SK-N-MC (cell line): ENCODE measurements at places on chromosomes 16 and 17.

- no peak for DNase-seq
Measured at GRCh38 chr16:8677481-8677880, 3.1 kb downstream of the ABAT start.

GRCh38 chr17:63483038-63483437, 6.2 kb downstream of the ACE start:
- no peak for DNase-seq

DNA sequence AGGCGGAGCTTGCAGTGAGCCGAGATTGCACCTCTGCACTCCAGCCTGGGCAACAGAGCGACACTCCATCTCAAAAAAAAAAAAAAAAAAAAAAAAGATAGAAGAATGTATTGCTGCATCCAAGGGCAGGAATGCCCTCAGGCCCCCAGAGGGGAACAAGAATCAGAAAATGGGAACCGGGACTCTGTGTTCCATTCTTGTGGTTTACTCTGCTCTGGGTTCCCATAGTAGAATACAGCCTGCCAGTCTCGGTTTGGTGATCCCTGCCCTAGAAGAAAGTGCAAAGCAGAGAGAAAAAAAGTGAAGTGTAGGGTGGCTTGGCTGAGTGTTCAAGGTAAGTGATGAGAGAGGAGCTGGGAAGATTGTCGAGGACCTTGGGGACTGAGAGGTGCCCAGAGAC, 27.4 kb upstream of the KDM6B start:
- no peak for DNase-seq

DNA sequence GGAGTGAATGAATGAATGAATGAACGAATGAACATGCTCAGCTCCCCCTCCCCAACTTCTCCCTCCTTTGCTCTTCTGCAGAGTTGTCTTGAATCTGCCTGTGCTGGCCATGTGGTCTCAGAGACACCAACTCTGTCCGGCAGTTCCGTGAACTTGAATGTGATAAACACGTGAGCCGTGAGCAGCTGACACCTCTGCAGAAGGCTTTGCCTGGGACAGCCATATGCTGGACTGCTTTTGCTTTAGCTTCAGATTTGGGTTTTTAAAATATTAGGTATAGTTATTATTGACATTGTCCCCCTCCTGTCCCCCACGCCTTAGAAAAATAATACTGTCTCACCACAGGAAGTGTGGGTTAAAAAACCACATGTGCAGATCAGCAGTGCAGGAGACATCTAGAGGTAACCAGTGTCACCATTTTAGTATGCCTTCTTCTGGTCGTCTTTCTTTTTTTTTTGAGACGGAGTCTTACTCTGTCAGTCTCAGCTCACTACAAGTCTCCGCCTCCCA, 83.8 kb downstream of the ABCC1 start:
- DNase-seq: no peak

DNA sequence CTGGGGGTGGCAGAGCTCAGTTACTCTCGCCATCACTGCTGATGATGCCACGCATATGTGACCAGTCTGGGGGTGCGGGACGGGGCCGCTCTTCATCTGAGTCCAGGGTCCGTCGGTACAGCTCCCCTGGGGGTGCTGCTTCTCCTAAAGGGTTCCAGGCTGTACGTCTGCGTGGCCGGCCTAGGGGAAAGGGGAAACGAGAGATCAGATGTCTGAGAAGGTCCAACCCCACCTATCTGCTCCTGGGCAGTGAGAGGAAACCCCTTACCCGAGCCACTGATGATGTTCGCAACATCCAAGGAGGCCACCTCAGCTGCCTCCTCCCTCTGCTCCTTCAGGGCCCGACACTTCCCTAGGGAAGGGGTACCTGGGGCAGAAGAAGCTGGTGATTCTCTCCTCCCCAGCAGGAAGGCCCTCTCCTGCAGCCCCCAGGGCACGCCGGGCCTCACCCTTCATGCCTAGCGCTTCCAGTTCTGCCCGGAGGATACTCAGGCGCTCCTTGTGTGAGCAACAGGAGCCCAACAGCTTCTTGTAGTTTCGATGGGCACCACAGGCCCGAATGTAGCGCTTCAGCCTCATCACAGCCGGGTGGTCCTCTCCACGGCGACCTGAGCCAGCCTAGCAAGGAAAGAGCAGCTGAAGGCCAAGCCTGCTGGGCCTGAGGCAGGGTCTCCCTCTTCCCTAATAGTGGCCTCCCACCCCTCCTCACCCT, 2.1 kb downstream of the HIRIP3 start:
- DNase-seq: no peak

- no peak for DNase-seq
Measured at GRCh38 chr17:39598047-39598481, 9.7 kb downstream of the NEUROD2 start.

DNA sequence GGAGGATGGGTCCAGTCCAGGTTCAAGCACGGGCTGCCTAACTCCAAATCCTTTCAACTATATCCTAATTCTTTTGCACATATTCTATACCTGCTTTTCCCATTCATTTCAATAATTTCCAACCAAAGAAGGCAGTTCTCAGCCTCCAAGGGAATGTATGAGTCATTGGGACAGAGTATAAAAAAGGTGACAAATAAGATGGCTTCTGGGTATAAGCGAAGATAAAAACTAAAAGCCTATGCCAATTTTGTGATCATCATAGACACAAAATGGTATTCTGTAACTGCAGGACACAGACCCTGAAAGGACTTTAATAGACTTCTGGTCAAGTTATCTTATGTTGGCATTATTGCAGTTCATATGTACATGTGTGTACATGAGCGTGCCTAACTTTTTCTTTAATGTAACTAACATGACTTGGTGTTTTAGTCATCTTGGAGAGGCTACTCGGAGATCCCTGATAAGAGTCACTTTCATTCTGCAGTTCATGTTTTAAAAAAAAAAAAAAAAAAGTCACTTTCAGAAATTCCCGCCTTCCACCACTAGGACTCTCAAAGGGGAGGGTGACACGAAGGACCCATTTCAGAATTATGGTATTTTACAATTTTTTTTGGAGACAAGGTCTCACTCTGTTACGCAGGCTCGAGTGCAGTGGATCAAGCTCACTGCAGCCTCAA, 17.3 kb downstream of the COG1 start:
- DNase-seq: no peak

DNA sequence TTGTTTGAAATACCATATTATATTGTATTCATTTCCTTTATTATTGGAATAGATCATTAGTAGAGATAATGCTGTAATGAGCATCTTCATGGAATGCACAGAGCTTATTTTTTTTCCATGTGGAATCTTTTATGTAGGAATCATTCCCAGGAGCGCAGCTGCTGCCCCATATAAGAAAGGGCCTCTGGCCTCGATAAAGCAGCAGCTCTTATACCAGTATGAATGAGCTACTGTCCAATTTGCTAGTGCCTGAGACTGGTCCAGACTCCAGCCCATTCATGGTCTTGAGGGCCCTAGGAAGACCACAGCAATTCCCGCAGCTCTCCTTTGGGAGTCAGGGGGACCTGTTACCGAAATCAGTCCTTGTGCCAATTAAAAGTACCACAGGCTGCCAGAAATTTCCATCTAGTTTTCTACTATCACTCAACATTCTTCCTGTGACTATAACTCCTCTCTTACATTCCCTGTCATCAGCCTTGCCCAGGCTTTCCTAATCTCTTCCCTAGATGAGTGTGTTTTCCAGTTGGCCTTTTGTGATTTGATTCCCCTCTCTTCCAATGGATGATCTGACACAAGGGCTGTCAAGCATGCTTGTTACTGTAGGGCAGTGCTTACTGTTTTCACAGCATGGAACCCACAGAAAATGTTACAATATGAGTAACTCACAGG, 1.9 kb downstream of the ZNF843 start:
- no peak for DNase-seq

DNA sequence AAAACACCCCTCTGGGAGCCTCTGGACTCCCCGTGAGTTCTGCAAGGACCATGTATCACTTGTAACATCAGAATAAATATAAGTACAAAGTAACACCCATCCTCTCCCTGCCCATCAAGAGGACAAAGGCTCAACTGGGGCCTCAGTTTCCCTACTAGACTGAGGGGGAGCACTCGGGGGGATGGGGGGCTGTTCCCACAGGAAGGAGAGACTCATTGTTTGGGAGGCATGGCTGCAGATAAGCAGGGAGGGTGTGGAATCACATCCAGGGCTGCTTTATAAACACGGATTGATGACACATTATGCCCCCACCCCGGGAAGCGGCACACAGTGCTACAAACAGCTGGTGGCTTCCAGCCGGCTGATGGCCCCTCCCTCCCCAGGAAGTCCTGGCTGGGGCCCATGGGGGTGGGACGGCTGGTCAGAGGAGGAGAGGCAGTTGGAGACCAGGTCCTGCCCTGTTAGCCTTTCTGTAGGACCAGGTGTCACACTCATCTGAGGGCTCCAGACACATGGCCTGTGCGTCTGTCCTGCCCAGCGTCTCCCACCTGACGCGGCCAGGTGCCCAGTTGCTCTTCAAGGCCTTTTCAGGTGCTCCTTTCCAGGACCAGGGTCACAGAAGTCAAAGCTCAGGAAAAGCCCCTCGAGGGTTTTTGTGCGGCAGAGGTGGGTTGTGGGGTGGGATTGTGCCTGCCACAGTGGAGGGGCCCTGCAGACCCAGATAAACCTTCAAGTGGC, 1.3 kb upstream of the MPG start:
- no peak for DNase-seq

GRCh38 chr17:45009676-45010467, 41.6 kb downstream of the DCAKD start:
- DNase-seq: no peak

DNA sequence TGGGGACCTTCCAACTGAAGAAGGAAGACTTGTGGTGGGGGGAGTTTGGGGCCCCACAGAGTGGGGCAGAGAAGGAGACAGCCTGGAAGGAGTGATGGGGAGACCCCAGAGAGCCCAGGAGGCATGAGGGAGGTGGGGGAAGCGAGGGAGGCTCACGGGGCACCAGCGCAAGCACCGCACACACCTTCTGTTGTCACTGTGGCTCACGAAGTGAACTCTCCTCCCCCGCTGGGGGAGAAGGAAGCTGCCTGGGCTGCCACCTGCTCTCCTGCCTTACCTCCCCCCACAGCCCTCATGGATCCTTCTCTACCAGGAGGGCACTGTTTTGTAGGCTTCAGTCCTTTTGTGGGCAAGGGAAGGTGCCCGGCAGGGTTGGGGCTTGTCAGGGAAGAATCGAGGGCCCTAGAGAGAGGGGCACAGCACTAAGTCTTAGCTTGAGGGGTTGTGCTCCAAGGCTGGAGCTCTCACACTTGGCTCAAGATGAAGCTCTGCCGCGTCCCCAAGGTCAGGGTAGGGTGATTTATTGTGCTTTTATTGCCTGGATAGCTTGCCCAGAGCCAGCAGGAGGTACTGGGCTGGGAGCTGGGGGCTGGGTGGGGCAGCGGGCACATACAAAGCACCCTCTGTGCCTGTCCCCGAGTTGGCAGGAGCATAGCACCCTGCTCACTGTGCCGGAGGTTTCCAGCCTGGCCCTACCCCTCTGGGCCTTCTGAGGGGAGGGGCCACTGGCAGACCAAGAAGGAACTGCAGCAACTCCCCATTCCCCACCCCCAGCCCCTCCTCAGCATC, 4.6 kb upstream of the STARD3 start:
- no peak for DNase-seq

GRCh38 chr16:10765772-10766171, 22.1 kb downstream of the NUBP1 start:
- no peak for DNase-seq

DNA sequence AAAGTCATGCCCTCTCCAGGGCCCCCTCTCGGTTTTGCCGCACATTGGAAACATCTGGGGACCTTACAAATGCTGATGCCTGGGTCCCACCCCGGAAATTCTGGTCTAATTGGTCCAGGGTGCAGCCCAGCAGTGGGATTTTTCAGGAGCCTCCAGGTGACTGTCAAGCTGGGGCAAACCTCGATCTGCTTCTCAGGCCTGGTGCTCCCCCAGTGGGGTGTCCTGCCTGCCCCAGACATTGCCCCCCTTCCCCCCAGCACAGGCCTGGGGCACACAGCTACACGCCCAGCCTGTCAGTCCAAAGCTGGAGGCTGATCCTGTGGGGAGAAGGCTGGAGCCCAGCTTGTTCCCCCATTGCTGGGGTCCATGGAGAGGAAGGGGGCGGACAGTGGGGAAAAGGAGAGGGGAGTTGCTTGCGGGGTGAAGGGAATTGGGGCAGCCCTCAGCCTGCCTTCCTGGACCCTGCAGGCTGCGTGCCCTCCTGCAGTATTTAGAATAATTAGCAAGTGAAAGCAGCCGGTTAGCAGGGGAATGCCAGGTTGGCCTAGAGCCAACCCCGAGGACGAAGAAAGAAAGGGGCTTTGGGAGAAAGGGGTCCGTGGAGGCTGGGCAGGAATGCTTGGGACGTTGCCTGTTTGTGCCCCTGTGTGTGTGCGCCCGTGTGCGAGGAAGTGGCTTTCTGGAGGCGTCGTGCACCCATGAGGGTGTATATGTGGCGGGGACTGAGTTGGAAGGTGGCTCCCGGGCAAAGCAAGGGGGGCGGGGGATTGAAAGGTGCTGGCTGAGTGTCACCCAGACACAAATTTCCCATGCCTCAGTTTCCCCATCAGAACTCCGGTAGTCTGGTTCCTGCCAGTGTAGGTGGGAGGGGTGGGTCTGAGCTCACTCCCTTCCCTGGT, 5.9 kb downstream of the FOXJ1 start:
- no peak for DNase-seq

DNA sequence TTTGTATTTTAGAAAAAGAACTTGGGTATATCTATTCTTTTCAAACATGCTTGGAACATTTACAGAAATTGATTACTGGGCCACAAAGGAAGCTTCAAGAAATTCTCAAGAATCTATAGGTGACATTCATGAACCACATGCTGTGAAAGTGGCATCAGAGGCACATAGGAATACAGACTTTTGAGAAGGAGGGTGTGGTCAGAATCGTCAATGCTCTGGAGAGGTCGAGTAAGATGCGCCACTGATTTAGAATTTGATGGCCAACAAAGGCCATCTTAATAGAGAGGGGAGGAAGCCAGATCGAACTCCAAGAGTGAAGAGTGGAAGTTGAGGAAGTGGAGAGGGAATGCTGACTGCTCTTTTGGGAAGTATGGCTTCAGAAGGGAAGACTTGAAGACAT, 3.5 kb upstream of the NSMCE1 start:
- no peak for DNase-seq

DNA sequence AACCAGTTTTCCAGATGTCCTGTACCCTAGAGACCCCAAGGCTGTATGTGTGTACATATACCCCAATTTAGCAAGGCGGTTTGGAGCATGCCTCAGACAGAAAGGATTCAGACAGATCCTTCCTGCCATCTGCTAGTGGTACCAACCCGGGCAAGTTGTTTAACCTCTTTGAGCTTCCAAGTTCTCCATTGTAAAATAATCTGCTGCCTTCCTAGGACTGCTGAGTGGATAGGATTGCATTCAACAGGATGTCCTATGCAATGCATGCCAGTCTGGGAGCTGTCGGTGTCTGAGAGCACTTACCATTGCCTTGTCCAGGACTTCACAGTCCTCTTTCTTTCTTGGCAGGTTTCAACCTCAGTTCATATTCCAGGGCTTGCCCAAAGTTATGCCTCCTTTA, 1.9 kb downstream of the CDH13 start:
- no peak for DNase-seq

GRCh38 chr17:80790021-80790765, 201.4 kb upstream of the CHMP6 start:
- no peak for DNase-seq

- no peak for DNase-seq
Measured at GRCh38 chr16:85557083-85557970, 55.8 kb upstream of the GSE1 start.
